Panc1 (cell line): ENCODE measurements at places on chromosomes 1 and 21.
A peak's percentile ranks its signal among the peaks of the same experiment; 100 is the strongest.

DNA sequence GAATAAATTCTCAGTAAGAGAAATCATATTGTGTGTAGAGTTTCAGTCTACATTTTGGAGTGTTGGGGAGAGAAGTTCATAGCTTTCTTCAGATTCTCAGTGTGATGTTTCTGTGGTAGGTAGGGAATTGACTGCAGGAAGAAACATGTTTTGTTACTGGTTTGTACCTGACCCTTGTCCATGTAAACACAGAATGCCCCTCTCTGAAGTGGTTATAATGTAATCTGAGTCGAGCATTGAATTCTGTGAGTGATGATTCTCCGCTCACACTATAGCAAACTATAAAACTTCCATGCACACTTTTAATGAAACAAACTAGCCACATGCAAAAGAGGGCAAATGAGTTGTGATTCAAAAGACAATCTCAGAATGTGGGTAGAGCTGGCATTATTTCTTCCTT lies 433.2 kb downstream of the USP25 start:
- no peak for DNase-seq

- no peak for DNase-seq
Measured at GRCh38 chr1:40851643-40852042, 10.5 kb downstream of the CITED4 start.

DNA sequence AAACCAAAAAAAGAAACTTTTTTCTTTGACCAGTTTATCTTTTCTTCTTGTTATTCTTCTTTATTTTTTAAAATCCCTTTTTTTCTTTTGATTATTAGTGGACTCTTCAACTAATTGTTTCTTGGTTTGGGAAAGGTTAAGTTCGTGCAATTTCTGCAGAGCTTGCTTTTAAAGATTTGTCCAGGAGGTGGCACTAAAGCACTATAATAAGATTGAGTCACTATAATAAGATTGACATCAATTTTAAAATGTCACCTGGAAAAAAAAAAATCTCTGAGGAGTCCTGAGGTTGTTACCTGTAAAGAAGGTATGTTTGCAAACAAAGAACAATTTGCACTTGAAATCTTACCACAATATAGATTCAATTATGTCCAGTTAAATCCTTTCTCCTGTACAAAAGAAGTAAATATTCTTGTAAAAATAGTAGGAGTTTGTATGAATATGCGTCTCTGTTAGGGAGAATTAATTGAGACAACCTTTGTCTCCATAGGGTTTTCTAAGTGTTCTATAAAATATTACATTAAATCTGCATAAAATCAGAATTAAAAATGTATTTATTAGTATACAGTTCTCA lies 166.7 kb downstream of the ADGRL4 start:
- peak; percentile 56 for DNase-seq

DNA sequence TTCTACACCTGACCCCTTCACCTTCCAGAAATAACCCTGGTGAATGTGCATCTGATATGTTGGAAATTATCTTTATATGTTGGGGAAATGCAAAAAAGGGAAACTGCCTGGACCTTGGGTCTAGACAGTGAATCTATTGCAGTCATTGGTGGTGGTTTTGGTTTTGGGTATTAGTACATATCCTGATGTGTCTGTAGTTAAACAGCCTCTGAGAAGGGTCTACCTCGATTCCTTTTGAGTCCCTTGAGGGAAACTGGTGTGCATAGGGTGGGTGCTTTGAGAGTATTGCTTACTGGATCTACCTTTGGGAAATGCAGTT lies 127.3 kb upstream of the KIAA0040 start:
- DNase-seq, result no peak

GRCh38 chr1:234969011-234969441 lies 159.6 kb downstream of the TOMM20 start:
- no peak for DNase-seq
